ENCODE measurements at places on chromosomes 4 and X.

GRCh38 chr4:99436976-99437722 lies 2.0 kb upstream of the ADH7 start:
- DNase-seq: no peak

DNA sequence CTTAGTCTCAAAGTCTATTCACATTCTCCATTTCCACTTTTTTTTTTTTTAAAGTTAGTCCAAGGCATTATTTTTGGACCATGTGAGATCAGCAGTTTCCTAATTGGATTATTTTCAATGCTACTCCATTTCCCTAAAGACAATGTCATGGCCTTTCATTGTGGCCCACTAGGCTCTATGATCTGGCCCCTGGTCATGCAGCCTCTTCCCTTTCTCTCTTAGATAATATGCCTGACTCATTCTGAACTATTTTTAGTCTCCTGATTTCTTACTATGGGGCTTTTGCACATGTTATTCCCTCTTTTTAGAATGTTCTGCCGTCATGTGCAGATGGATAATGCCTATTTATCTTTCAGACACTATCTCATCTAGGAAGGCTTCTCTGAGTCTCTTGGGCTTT lies 157.3 kb downstream of the TMA16 start:
- no peak for DNase-seq

DNA sequence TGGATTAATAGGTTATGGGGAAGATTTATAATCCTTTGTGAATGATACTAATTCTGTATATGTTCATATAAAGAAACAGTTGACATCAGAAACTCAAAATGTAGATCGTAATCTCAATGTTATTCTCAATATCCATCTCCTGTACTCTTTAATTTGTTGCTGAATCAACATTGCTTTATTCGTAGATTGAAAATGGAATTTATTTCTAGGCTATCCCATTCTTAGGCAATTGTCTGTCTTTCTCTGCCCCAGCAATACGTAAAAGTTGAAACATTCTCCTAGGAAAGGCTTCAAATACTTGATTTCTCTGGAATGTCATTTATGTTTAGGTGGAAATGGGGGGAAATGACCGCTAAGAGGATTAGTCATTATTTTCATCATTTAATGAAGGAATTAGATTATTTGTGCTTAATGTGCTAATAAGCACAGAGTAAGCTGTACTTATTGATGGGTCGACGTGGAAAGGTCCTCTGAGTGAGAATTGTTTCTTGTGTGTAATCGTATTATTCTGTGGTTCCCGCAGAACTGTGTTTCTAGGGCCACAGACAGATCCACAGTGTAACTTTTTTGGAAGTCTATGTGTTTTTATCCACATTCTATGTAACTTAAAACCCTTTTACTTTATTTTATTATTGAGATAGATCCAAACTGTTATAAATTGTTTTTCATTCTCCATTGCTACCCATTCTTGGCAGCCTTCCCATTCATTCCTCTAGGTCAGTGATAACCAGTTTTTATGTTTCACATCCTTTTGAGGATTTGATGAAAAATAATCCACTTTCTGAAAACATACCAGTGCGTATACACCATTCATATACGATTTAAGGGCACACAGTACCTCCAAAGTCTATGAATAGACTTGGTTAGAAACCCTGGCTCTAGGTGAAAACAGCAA lies 262.9 kb downstream of the ARHGAP10 start:
- DNase-seq: no peak

GRCh38 chrX:11386812-11387211 lies 93.6 kb downstream of the AMELX start:
- DNase-seq: no peak

DNA sequence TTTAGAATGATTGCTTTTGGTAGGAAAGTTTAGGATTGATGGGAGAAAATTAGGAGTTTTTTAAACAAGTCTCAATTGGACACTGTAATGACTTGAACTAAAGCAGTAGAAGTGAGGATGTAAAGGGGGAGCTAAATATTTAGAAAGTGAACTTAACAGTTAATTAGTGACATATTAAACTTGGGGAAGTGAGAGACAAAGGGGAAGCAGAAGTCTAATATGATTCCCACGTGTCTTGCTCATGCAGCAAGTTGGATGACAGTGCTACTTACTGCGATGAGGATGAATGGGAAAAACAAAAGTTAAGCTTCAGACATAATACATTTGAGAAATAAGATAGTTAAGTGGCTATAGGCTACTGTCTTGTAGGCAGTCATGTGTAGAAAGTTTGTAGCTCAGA lies 110.4 kb downstream of the RPA4 start:
- no peak for DNase-seq
